ENCODE measurements at places on chromosomes 1 and 21. TPM values are rescaled to one million over a fixed set of nuclear protein-coding genes. Genes with fewer than 3 reads are reported as not detected.

DNA sequence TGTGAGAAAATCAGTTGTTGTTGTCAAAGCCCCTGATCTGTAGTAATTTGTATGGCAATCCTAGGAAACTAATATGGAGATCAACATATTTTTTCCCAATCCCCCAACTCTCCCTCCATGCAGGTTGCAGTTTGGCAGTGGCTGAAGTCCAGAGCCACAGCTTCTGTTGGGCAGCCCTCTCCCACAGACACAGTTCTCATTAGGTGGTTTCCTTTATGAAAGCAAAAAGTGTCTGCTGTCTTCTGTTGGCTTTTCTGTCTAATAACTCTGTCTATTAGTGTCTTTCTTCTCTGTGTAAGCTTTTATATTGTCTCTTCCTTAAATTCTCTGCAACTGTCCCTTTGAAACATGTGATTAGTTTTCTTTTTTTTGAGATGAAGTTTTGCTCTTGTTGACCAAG is 914.3 kb upstream of the NCAM2 start:
- no peak for DNase-seq

GRCh38 chr21:37095821-37096220 is 22.8 kb downstream of the TTC3 start:
- DNase-seq = no peak

GRCh38 chr1:179824265-179824664 is 53.3 kb downstream of the TOR1AIP2 start:
- no peak for DNase-seq

- no peak for DNase-seq
Measured at GRCh38 chr1:218242171-218242570, 42.9 kb upstream of the RRP15 start.

DNA sequence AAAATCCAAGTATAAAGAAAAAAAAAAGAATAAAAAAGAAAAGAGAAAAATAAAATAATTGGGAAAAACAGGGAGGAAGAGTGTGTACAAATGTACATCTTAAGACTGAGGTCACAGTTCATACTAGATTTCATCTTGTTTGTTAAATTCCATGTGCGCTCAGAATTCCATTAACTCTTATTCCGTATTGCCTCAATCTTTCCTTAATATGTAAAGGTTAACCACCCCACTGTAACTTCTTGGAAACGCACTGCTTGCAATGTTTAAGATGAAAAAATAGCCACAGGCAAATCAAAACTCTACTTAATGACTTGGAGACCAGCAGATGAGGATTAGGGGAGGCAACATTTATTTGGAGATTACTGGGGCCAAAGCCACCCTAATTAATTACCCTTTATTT is 23.9 kb upstream of the KCNE1 start:
- no peak for DNase-seq

DNA sequence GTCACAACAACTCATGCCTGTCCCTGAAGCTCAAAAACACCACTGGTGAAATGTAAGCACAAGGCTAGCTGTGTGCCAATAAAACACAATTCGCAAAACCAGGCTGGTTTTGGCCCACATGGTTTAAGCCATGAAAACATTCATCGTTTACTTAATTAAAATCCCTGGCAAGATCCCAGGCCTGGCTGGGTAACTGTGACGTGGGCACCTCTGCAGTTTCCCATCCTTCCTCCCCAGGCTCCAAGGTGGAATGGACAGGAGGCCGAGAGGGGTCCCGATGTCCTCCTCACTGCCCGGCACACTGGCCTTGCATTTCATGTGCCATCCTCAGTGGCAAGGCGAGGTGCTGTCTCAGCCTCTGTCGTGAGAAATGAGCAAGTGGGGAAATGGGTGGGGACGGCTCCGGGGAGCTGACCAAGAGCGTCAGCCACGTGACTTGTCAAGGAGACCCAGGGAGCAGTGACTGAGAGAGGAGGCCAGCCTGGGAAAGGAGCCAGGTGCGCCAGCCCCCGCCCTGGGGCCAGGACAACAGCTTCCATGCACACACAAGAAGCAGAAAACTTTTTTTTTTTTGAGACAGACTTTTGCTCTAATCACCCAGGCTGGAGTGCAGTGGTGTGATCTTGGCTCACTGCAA is 153.1 kb upstream of the RAB4A start:
- peak; percentile 91 for DNase-seq

DNA sequence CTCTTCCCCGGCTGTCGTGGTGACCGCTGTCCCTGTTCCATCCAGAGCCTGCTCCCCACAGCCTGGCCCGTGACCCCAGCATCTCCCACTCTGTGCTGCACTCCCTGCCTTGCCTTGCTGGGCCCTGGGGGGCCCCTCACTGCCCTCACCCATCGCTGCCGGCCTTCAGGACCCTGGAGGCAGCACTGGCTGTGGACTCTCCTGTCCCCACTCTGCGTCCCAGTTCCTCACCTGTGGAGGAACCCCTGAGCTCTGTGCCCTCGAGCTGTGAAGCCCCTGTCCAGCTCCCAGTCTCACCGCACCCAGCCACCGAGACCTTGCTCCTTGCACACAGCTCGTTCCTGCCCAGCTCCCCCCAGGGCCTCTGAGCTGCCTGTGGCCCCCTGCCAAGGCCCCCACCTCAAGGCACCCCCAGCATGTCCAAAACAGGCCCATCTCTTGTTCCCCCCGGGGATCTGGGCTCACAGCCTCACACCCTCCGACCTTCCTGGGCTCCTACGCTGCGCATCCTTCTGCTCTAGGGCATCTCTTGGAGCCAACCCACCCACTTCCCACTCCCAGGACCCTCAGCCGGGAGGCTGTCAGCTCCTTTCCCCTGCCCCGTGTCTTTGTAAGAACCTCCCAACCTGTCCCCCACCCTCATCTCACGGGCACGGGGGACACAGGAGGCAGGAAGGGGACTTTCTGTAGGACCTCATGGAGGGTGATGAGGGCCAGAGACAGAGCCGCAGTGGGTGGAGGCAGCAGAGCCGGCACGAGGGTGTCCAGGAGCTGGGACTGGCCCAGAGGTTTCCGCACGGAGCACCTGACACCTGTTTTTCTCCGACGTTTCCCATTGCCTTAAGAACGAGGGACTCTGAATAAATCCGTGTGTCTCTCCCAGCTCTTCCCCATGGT is 109.3 kb downstream of the WDR4 start:
- DNase-seq = no peak

GRCh38 chr21:41839387-41840000 is 39.6 kb downstream of the PRDM15 start:
- no peak for DNase-seq

- DNase-seq = no peak
Measured at GRCh38 chr1:30763651-30764248, 6.2 kb upstream of the LAPTM5 start.

DNA sequence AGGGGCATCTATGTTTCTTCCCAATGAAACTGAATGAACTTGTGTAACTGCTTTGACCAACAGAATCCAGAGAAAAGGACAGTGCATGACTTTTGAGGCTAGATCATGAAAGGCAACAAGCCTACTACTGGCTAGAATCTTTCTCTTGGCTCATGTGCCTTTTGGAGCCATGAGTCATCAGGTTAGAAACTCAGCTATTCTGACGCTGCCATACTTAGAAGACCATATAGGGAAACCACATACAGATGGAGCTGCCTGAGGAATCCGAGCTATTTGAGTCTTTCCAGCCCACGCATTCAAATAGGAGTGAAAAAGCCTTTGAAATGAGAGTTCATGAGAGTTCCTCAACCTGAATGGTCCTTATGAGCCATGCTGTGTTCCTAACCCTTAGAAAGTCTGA is 738.5 kb upstream of the CHRM3 start:
- no peak for DNase-seq

- peak; percentile 76 for DNase-seq
Measured at GRCh38 chr1:226634166-226634588, 85.6 kb downstream of the STUM start.

The JAM2 gene
- 27.4 TPM for total RNA-seq

The KRTAP7-1 gene
- not detected for total RNA-seq

The DNAJC6 gene
- total RNA-seq = 6.0 TPM

The MAB21L3 gene
- not detected for total RNA-seq

The TAS1R1 gene
- 0.49 TPM for total RNA-seq

The CLCNKB gene
- total RNA-seq = 0.63 TPM
